ENCODE measurements at places on chromosomes 1 and 21. TPM values are rescaled to one million over a fixed set of nuclear protein-coding genes. Genes with fewer than 3 reads are reported as not detected.

Gene MATN1
- polyA plus RNA-seq, result 12.1 TPM

Gene ERVH48-1
- not detected for polyA plus RNA-seq

Gene FAM72D
- polyA plus RNA-seq, result 0.21 TPM

Gene PEX10
- polyA plus RNA-seq, result 13.5 TPM

Gene TCP10L
- 0.39 TPM for polyA plus RNA-seq

Gene GABPA
- polyA plus RNA-seq, result 13.3 TPM

Gene ITLN2
- not detected for polyA plus RNA-seq

Gene ARHGAP30
- polyA plus RNA-seq, result 122 TPM

Gene DISC1
- polyA plus RNA-seq, result 3.4 TPM
